ENCODE measurements at places on chromosomes 2 and 18.

DNA sequence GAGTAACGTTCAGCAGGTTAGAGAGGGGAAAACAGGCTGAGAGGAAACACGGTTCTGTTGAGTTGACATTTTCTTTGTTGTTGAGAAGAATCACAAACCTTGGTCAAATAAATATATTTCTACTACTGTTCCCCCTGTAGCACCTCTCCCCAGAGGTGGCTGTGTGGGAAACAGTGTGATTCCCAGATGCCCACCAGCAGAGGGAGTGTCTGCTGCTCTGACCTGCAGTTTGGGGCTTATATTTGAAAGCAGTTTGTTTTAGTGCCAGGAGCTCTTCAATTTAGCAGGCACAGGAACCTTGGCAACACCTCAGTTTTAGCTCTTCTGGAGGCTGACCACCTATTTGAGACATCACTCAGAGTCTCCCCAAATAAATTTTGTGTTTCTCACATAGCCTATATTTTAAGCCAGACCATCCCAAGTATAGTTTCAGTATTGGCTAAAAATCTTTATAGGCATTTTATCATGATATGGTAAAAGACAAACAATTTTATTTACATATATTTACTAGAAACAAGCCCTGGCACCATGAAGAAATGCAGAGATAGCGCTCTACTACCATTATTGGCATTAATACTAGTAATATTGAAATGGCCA is 75.7 kb downstream of the PIK3C3 start:
- DNase-seq: no peak

DNA sequence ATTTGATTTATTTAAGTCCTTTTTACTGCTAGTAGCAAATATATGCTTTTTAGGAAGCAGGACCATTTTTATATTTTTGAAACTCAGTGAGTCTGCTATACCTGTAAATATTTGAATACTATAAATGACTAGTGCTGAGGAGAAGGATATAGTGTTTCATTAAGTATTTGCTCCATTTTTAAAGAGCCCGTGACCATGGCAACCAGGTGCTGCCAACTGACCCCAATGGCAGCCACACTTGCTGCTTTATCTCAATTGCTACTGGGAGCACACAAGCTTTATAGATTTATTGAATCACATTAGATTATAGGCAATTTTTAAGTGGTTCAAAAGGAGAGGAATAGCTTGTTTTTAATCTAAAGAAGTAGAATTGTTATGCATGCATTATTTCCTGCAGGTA is 142.0 kb downstream of the SCG2 start:
- DNase-seq: no peak

- DNase-seq: no peak
These were observed 291.5 kb upstream of the CCDC68 start for GRCh38 chr18:55250768-55251173.

DNA sequence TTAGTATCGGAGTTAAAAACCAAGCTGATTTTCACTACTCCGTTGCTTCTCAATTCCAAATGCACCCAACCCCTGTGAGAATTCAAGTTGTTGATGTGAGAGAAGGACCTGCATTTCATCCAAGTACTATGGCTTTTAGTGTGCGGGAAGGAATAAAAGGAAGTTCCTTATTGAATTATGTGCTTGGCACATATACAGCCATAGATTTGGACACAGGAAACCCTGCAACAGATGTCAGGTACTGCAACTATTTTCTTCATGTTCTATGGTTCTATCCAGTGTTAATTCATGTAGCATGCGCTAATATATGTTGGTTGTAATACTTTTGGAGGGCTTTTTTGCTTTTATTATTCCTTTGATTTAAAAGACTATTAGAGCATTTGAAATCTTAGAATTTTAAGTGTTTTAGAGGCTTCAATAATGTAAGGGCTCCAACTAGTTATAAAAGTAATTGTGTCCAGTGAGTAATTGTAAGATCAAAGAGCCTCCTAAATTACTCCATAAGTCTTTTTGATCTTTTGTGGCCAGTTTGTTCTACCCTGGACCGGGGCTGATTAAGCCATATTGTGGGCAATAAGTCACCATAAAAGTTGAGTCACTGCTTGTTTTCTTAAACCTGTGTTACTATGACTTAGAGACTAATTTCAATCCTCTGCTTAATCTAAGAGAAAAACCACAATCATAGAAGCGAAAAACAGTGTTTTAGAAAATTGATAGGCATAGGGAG is 22.9 kb downstream of the DSG4 start:
- DNase-seq: no peak

- DNase-seq: no peak
These were observed 849.9 kb downstream of the DCDC2C start for GRCh38 chr2:4553241-4553640.

- no peak for DNase-seq
These were observed 155.3 kb upstream of the SLC39A10 start for GRCh38 chr2:195501746-195502145.

DNA sequence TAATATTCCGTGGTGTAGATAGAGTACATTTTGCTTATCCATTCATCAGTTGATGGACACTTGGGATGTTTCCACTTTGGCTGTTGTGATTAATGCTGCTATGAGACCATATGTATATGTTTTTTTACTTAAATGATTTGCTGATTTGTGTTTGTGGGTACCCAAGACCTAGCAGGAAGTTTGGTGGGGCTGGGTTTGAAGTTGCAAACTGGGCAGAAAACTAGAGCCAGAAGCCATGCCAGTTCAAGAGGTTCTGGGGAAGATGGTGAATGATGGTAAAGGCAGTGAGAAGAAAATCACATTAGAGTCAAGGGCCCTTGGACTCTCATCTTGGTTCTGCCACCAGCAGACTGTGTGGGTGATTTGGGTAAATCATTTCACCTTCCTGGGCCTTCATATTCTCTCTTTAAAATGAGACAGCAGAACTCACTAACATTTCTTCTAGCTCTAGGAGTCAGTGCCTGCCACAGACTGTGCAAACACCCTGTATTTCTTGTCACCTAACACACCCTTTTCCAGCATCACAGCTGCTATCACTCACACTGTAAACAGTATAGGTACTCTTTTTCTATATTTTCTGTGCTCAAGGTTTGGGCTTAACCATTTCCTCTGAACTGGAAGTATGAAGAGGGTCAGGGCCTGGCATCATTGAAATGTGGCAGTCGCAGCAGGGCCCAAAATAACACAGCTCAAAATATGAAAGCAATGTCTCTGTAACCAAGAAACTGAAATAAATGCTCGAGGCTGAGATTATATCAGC is 8.4 kb upstream of the CTLA4 start:
- DNase-seq: no peak

DNA sequence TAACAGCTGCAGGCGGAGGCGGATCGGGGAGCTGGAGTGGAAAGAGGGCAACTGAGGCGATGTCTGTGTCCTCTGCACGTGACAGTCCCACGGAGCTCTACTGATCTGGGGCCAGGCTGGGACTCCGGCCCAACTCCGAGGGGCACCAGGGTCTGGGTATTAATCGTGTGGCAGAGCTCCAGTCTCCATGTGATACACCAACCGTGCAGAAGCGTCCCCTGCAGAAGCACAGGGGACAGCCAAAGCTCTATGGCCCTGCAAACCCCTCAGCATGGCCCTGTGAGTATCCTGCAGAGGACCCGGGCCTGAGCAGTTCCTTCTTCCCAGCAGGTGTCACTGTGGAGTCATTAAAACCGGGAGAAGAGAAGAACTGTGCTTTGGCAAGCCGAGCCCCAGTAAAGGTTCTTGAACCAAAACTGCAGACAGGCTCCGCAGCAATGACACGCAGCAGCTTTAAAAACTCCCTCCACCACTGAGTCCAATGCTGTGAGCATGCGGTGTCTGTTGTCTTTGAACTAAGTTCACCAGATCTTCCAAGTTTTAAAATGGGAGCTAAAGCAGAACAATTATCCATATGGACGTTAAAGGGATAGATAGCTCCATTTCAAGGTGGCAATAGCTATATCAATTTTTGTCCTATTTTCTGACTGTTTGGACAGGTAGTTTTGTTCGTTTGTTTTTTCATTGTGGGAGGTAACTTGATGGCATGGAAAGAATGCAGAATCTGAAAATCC is 79.4 kb downstream of the TMEM182 start:
- DNase-seq: no peak

DNA sequence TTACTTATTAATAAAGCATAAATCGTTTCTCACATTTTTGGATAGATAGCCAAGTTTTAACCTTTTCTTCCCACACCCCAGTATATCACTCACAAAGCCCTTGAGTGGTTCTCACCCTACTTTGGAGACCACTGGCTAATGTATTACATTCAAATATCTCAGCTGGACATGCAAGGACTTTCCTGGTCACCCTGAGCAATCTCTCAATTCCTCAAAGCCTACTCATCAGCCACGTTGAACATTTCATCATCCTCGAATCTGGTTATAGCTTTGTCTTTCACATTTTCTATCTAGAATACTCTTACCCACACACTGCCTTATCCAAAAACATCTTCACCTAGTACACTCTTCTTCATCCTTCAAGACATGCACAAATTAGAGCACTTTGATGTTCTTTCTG is 71.1 kb upstream of the MAPRE2 start:
- DNase-seq: no peak

DNA sequence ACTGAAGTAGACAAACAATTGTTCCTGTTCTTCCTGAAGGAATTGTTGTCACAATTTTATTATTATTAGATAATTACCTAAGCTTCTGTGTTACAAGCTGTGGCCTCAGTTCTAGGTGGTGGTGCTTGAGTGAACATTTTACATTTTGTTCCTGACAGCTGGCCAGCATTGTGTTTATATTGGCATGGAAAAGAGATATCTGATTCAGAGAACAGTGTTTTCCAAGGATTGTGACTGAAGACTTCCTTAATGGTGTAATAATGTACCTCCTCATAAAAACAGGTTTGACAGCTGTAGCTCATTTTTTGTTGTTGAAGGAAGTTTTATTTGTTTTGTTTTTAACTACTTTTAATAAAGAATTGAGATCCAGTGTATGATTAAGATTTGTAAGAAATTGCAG is 95.2 kb downstream of the EPB41L5 start:
- no peak for DNase-seq

DNA sequence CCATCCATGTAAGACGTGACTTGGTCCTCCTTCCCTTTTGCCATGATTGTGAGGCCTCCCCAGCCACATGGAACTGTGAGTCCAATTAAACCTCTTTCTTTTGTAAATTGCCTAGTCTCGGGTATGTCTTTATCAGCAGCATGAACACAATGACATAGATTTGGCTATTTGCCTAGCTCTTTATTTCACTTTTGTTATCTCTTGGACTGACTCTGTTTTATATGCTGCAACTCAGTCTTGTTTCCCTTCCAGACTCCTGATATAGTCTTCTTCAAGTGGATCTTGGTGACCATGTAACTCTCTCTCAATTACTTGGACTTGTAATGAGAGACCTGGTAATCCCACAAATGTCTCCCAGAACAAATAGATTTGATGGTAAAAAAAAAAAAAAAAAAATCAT is 627.6 kb downstream of the CCDC85A start:
- no peak for DNase-seq

DNA sequence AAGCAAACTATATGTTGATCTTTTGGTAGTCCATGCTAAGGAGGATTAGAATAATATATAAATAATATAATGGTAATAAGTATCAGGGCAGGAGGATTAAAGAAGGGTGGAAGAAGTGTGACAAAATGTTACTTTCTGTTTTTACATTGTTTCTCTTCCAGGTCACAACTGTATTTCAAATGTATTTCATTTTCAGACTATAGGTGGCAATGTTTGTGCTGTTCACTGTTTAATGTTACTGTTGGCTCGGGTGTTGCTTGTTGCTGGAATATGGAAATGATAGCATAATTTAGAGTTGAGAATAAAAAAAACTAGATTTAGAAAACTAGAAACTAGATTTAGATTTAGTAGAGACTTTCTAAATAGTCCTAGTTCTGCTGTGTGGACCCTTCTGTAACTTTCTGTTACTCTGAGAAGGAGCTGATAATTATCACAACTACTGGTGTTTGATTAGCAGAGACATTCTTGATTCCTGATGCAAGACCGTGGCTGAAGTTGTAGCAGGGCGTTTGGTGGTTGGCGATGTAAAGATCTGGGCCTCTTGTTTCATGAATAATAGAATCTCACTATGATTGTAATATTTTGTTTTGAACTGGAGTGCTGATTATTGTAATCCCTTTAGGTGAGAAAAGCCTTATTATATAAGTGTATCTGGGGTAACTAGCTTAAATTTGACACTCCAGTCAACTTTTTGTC is 7.9 kb downstream of the NEDD4L start:
- no peak for DNase-seq

GRCh38 chr2:107719836-107720235 is 106.9 kb upstream of the RGPD4 start:
- DNase-seq: no peak

- no peak for DNase-seq
These were observed 15.6 kb downstream of the SLC39A10 start for GRCh38 chr2:195672674-195673073.

GRCh38 chr18:77482190-77483085 is 232.8 kb downstream of the GALR1 start:
- DNase-seq: no peak

GRCh38 chr2:170371231-170371998 is 193.5 kb downstream of the MYO3B start:
- no peak for DNase-seq

DNA sequence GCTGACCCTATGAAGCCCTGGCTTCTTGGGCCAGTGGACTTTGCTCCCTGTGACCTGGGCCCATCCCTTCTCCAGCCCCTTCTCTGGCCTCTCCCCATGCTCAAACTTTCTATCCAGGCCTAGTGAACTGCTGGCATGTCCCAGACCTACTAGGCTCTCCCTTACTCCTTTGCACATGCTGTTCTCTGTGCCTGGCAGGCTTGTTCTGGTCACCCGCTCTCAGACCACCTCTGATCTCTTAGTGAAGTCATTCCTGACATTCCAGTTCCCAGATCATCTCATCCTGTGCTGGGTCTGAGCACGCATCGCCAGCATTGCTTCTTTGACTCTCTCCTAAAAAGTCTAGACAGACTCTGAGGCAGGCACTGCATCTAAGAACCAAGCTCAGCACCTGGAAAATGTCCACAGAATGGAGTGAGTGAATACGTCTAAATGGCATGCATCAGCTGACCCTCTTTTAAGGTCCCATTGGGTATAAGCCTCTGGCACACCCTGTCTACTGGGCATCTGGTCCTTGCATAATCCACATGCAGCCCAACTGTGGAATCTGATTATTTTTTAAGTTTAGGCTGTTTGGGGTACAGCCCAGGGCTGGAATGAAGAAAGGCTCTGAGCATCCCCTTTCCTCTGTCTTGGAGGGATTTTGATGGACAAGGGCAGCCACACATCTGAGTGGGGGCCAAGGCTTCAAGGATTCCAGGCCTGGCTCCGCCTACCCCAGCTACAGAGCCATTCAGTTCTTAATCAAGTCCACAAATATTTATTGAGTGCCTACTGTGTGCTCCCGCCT is 130.6 kb upstream of the HAAO start:
- DNase-seq: no peak

DNA sequence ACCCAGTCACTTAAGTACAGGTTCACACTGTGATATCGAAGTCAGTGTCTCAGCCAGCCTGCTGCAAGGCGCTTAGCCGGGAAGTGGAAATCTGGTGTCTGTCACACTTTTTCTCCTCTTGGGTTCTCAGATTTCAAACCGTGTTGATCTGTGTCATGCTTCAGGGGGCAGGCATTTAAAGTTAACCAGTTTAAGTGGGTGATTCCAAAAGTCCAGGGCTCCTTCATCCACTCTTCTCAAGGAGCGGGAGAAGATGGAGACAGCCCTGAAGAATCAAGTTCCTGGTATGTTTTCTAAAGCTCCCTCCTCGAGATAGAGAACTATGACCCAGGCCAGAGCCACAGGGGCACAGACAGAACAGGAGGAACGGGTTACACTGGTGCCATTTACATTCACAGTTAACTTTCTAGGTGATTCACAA is 331.7 kb downstream of the GBX2 start:
- no peak for DNase-seq

GRCh38 chr2:72157871-72158771 is 10.5 kb upstream of the CYP26B1 start:
- DNase-seq: no peak

GRCh38 chr2:224024270-224024669 is 14.8 kb downstream of the SERPINE2 start:
- DNase-seq: no peak

All from stimulated activated CD4-positive, alpha-beta T cell treated with anti-CD3 and anti-CD28 coated beads, Interleukin-1b, Interleukin-23, amount 100 ng/mL, for 1 hour (primary cell).